ENCODE measurements at places on chromosomes 4 and X. TPM values are rescaled to one million over a fixed set of nuclear protein-coding genes. Genes with fewer than 3 reads are reported as not detected.

- no peak for DNase-seq
Observed at GRCh38 chr4:69760455-69760854, at the start of gene SULT1B1. SULT1B1 (minus strand) TSS chr4:69760620; CDS start chr4:69755217, 5,403 bp downstream.

JCHAIN gene
- 0.96 TPM for polyA plus RNA-seq

DNA sequence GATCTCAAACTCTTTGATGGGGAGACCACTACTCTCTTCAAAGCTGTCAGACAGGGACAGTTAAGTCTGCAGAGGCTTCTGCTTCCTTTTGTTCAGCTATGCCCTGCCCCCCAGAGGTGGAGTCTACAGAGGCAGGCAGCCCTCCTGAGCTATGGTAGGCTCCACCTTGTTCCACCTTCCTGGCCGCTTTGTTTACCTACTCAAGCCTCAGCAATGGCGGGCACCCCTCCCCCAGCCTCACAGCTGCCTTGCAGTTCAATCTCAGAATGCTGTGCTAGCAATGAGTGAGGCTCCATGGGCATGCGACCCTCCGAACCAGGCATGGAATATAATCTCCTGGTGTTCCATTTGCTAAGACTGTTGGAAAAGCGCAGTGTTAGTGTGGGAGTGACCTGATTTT is 42.1 kb upstream of the UGT2B10 start:
- DNase-seq = no peak

MND1 gene
- 22.6 TPM for polyA plus RNA-seq

DNA sequence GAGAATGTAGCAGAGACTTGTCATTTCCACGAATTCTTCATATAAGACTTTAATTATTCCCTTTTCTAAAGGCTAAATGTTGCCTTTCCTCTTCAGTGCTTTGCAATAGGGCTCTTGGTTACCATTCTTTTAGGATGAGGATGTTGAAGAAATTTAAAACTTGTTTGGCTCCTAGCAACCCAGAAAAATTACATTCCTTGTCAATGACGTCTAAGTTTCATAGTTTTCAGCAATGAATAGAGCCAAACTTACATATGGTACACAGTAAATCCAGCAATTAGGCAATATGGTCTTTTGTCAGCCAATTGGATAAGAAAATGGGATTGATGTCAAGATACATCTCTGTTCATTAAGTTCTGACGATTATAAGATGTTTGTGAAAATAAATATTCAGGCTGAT is 1639.6 kb upstream of the PCDH10 start:
- DNase-seq = no peak

DNA sequence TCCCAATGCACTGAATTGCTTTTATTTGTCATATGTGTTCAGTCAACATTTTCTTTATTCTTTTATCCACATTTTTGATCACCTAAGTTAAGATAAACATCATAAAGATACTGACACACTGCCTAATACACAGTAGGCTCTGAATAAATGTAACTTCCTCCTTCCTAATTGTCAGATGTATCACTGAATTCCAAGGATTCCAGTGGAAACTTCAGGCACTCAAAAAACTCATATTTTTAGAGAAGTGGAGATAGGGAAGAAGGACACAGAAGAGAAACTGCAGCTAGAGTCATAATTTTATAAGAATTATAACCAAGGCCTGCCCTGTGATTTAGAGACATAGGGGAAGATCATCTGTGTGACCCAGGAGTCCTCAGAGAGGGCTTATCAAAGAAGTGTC is 753.3 kb downstream of the ADGRL3 start:
- no peak for DNase-seq

BEX1 gene
- polyA plus RNA-seq = 60.3 TPM

DNA sequence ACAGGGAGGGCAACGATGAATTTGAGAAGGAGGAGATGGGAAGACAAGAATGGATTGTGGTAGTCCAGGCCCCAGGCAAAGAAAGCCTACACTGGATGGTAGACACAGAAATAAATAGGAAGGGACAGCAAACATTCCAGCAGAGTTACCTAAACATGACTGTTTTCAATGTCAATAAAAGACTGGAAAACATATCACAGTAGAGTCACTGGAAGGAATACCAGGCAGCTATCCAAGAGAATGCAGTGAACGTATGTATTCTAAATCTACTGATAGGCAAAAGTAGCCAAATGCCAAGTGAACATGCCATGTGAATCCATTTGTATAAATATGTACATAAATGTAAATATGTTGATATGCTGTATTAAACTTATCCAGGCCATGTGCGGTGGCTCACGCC is 183.0 kb downstream of the PALLD start:
- DNase-seq = no peak

GRCh38 chr4:4440333-4441061 is 53.6 kb downstream of the NSG1 start:
- DNase-seq = no peak

- no peak for DNase-seq
Observed at GRCh38 chr4:124491361-124492145, 221.0 kb downstream of the ANKRD50 start.

DNA sequence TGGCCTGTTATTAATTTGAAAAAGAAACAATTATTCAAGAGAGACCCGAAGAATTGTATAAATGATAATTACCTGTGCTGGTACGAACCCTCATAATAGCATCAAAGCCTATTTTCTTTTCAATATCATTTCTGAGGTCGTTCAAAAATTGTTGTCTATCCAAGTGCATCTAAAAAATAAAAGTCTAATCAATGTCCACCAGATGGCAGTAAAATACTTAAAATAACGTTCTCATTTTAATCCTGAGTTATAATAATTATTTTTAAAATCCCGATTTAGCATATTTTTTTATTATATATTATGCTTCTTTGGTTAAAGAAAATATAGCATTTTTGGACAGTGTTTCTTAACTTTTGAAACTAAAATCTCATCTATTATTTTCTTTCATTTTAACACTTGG is 55.7 kb downstream of the METTL14 start:
- DNase-seq = no peak

DNA sequence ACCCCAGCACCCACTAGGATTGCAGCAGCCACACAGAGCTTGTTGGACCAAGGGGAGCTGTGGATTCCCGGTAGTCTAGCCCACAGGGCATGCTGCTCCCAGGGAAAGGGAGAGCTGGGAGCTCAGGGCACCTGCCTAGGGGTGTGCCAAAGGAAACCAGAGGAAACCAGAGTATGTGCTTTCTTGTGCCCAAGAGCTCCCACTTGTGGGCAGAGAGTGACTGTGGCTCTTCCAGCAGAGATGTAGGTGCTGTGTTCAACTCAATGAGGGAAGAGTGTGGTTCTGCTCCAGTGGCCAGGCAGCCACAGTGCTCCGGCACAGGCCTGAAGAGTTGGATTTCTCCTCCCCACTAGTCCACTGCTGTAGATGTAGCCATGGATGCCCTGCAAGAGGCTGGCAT is 1050.0 kb upstream of the INTU start:
- DNase-seq = no peak

BTC gene
- 7.8 TPM for polyA plus RNA-seq

DNA sequence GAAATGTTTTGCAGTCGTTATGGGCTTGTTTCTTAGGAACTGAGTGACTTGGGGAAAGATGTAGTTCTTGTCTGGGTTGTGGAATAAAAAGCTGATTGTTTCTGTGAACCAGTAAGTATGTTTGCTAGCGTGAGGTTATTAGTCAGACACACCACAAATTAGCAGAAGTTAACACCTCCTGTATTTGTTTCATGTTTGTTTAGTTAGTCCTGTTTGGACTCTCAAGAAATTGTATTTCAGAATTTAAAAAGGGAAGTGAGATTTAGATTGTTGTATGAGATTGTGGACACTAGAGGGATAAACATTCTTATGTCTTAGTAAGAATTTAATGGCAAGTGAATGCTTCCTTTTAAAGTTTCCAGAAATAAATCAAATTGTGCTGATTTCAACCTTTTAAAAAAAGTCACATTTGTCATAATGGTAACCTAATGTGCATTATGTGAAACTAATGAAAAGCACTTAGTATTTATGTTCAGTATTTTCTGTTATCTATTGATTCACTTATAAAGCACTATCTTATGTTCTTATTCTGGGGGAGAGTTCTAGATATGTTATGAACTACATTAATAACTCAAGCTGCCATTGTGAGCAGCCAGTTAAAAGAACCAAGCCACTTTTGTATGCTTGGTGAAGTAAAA is 25.6 kb downstream of the ATP10D start:
- no peak for DNase-seq

DNA sequence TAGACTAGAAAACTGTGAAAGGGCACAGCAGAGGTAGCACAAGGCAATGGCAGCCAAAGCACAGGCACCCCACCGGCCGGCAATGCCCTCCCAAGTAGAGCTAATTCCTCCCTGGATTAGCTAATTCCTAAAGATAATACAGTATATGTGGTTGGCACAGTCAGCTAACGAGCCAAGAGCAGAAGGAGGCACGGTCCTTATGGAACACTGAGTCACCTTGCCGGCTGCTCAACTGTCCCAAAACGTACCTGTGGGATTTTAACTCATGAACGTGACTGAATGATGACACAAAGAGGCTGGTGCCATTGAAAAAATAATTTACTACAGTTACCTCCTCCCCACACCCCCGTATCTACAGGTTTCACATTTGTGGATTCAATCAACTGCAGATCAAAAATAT is 9.1 kb upstream of the FGFBP1 start:
- no peak for DNase-seq

ARHGEF9 gene
- polyA plus RNA-seq = 45.3 TPM

COL25A1 gene
- 19.6 TPM for polyA plus RNA-seq

DNA sequence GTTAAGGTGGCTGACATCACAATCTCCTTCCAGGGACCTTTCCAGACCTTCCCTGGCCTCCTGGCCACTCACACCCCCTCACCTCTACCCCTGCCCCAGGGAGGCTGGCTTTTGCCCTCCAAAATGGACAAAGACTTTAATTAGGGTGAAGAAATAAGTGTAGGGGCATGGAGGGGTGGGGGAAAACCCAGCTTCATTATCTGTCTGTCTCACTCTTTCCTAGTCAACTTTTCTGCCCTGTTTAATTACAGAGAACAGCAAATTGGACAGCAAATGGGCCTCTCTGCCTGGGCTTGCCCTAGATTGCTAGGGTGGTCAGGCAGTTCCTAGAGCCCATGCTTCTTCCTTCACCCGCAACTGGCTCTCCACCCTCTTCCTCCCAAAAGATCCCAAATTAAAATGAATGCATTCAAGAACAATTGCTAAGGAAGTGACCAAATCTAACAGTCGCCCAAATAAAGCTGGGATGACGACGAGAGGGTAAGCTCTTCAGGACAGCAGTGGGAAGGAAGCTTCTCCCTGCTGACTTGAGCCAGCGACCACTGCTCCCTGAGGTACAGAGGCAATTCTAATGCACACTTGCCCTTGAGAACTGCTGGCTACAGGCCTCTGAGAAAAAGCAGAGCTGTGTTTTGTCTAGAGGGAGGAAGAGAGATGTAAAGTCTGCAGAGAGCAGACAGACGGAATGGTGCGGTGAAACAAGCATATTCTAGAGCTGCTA is 12.4 kb downstream of the RAI2 start:
- no peak for DNase-seq

FANCB gene
- polyA plus RNA-seq = 5.5 TPM

- DNase-seq = no peak
Observed at GRCh38 chr4:123418351-123418931, 21.8 kb downstream of the SPRY1 start.

NUDT10 gene
- polyA plus RNA-seq = 11.8 TPM

DNA sequence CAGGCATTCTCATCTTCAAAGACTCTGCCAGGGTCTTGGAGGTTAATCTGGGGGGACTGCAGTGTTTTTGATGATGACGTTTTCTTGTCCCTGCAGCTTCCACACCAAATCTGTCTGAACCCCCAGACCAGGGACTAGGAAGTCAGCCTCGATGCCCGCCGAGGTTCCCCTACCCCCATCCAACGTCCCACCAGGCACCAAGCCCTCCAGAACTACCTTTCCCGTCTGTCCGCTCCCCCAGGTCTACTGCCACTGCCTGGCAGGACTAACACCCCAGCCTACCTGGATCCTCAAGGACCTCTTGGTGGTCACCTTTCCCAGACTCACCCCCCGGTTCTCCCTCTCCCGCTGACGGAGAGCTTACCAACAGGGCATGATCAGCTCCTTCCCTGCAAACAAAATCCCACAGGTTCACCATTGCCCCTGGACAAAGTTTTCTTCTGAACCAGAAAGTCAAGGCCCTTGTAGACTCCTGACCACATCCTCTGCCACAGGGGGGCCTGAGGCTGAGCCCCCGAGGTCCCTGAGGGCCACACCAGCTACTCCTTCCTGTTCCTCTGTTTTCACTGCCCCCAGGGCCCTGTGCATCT is 40.9 kb downstream of the HMX1 start:
- DNase-seq = no peak

SPANXB1 gene
- not detected for polyA plus RNA-seq

GPM6B gene
- 21.5 TPM for polyA plus RNA-seq

- DNase-seq = peak; percentile 79
Observed at GRCh38 chr4:72567821-72568675, 973 bp downstream of the ADAMTS3 start.

DNA sequence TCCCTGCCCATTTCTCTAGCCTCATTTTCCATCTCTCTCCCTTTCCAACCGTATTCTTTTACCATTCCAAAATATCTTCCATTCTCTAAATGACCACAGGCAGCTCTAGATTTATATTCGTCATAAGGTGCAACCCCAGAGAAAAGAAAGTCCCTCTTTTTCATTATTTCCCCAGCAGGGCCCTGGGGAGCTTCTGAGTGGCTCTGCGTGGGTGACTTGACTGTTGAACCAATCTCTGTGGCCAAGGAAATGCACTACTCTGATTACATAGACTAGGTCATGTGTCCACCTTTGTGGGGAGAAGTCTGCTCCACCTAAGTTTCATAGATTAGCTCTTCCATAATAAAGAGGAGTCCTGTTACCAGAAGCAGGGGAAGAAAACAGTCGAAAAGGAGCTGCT is 51.4 kb downstream of the ATOH1 start:
- no peak for DNase-seq

GRCh38 chrX:153669174-153669890 is 4.3 kb downstream of the PNCK start:
- no peak for DNase-seq

DNA sequence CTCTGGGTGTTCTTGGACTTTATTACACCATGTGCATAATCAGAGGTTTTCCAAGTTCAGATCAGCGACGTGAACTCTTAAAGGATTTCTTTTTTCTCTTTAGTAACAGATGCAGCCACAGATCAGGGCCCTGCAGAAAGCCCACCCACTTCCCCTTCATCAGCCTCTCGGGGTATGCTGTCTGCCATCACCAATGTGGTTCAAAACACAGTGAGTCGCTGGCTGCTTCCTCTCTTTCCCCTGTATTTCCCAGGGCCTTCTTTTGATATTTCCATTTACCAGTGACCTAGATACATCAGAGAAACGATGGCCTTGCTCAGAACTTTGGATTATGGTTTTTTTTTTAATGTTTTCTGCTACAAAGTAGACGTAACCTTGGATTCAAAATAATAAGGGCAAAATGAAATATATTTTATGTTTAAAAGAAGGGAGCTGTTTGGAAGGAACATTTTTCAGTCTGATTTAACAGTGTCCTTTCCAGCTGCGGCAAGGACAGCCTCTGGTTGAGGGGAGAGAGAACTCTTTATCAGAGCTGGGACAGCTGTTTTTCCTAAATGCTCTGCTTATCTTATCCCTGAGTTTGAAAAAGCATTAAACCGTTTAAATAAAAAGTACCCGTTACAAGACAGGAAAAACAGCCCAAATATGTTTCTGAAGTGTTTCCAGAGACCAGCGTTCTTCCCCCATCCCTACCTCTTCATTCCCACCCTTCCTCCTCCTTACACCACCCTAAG is 38.2 kb downstream of the FAM114A1 start:
- DNase-seq = no peak

RCHY1 gene
- polyA plus RNA-seq = 55.0 TPM

GRCh38 chrX:46864606-46865005 is 27.8 kb downstream of the RP2 start:
- no peak for DNase-seq

Data from left kidney (tissue), 8 donors.